HCT116 (cell line): ENCODE measurements at places on chromosomes 11 and 22.

DNA sequence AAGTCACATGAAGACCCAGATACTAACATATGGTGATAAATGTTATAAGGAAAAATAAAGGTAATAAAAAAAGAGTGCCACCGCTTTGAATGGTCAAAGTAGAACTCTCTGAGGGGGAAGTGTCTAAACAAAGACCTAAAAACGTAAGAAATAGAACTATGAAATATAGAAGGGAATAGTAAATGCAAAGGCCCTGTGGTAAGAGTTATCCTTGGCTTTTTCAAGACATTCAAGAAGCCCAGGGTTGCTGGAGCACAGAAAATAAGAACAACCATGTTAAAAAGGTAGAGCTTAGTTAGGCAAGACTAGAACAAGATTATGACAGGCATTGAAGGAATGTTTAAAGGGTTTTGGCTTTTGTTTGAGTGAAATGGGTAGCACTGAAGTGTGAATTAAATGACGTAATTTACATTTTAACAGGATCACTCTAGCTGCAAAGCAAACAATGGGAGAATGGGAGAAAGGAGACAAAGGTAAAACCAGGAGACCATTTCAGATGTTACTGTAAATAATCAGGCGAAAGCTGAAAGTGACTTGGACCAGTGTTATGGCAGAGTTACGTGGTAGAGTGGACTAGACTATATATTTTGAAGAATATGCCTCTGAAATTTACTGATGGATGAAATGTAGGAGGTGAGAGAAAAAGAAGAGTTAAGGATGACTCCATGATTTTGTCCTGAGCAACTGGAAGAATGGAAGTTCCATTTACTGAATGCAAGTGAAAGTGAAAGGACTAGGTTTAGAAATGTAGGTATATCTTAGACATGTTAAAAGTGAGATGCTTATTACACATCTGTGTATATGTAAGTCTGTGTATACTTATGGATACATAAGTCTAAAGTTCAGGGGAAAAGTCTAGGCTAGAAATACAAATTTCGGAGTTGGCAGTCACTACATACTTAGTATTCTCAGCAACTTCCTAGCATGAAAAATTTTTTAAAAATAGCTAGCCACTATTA, 28.5 kb downstream of the BTBD10 start:
- DNase-seq = no peak

DNA sequence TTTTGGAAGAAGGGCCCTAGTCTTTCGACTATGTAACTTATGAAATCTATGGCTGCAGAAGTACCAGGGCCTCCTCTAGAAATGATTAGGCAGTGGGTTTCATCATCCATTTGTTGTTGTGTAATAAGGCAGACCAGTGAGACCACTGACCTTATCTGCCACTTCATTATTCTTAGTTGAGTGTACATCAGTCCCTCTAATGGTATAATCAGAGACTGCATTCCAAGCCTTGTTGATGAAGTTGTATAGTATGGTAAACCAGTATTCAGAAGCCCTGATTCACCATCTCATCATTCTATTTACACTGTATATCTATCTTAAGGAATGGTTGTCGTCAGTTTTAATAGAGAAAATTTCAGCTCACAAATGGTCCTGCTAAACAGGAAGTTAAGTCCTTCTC, 32.2 kb upstream of the GRIA4 start:
- DNase-seq = no peak

- no peak for DNase-seq
These were observed 21.5 kb downstream of the RIBC2 start for GRCh38 chr22:45434981-45435380.

- no peak for DNase-seq
These were observed 188.6 kb downstream of the HIPK3 start for GRCh38 chr11:33445761-33446161.

DNA sequence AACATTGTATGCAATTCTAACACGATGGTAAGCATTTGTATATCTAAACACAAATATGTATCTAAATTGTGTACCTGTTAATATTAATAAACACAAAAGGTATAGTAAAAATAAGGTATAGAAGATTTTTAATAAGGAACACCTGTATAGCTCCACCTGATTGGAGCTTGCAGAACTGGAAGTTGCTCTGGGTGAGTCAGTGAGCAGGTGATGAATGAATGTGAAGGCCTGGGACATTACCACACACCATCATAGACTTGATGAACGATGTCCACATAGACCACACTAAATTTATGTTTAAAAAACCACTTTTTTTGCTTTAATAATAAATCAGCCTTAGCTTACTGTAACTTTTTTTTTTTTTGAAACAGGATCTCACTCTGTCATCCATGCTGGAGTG, 97.6 kb upstream of the CLMP start:
- DNase-seq = no peak

DNA sequence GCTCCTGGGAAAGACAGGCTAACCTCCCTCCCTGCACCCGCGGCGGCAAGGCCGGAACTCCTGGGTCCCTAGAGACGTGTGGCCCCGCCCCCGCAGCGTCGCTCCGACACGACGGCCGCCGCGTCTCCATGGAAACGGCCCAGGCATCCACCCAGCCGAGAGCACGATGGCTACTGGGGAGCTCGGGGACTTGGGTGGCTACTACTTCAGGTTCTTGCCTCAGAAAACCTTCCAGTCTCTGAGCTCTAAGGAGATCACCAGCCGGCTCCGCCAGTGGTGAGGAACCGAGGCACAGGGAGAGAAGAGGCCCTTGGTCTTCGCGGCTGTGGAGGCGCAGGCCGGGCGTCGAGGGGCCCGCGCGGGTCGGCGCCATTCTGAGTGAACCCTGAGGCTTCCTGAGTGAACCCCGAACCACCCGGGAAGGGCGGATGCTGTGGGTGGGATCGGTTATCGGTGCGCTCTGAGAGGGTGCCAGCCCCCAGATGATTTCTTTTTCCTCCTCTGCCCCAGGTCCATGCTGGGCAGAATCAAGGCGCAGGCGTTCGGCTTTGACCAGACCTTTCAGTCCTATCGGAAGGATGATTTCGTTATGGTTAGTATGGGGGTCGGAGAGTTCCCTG, at the start of gene CFAP300:
Gene CFAP300, plus strand, starts transcription at position 133 of the 620 bp plus-strand sequence. Its CDS starts 34 bp downstream, at position 167.
- DNase-seq = no peak

DNA sequence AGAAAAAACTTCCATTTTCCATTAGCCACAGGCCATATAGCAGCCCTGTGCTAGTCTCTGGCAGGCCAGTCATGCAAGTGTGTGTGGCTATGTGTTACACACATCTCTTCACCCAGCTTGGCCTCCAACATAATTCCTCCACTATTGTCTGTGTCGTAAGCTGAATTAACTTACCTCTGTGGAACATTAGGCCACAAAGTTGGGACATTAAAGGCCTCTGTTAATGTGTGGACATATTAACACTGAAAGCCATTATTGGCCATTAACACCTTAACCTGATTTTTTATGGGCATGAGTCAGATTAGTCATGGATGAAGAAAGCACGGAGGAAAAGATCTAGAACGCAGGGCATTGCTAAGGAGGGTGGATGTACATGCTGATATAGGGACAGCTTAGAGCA, 100.1 kb downstream of the DBX1 start:
- no peak for DNase-seq

DNA sequence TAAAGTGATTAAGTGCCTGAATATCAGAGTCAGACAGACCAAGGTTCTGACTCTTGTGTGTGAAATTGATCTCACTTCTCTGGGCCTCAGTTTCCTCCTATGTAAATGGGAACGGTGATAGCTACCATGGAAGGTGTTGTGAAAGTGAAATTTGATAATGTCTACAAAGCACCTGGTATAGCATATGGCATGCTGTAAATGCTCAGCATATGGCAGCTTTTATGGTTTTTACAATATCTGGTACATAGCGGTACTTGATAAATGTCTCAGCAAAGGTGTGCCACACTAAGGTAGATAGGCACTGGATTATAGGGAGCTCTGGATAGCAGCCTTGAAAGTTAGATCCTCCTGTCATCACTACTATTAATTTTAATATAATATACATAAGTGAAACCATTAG, 19.9 kb downstream of the POU2AF2 start:
- no peak for DNase-seq

GRCh38 chr11:100232006-100232405, 455.1 kb upstream of the ARHGAP42 start:
- no peak for DNase-seq

GRCh38 chr11:44275241-44275640, 34.7 kb downstream of the ALX4 start:
- DNase-seq = no peak

DNA sequence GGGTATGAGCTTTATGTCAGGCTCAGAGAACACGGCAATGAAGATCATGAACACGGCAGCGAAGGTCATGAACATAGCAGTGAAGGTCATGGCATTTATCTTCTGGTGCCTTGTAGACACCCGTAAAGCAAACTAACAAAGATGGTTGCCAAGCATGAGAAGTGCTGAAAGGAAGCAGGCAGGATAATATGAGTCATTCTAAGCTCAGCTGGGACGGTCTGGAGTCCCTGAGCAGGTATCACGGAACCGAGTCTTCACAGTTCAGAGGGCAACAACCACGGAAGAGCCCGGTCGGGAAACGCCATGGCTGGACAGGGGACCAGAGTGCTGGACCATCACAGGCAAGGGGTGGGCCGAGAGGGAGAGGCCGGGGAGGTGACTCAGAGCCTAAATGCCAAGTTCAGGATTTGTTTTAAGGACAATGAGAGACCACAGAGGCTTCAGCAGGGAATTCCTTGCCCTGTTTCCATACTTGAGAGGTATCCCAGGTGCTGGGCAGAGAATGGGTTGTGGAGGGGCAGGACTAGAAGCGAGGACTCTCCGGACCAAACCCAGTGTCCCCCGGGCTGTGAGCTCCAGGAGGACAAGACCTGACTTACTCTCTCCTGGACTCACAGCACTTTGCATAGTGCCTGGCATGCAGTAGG, 13.1 kb upstream of the MS4A10 start:
- DNase-seq = no peak

DNA sequence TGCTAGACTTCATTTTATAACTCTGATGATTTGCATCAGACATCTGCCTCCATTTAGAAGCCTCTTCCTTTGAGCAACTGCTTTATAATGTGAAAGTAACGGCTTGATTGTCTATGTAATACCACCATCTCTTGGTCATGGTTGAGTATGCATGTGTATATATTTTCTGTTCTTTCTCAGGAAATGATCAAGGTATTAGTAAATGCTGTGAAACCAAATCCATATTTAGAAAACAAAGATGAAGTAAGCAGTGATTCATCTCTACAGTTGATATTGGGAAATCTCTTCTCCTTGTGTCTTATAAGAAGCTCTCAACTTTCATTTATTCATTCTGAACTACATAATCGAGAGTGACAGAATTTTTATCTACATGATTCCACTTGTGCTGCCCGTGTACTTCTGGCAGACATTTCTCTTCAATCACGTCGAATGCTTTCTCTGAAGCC, 104.6 kb upstream of the ANO3 start:
- no peak for DNase-seq

- DNase-seq = no peak
These were observed 5.7 kb upstream of the APOBEC3A start for GRCh38 chr22:38951734-38952133.

GRCh38 chr11:120547811-120548681, 36.5 kb downstream of the GRIK4 start:
- DNase-seq = peak; percentile 75

DNA sequence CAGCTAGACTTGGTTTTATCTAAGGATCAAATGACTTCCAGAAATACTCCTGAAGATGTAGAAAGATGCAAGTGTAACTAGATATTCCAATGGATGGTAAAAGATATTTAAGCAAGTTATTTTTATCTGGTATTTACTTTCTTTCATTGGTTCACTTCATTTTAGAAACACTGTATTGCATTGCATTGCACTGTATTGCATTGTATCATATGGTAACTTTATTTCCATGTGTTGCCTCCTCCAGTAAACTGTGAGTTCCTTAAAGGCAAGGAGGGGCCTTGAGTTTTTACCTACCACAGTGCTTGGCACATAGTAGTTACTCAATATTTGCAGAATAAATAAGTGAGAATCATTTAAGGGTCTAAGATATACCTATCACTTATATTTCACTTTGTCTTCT, 31.8 kb upstream of the FLI1 start:
- no peak for DNase-seq

DNA sequence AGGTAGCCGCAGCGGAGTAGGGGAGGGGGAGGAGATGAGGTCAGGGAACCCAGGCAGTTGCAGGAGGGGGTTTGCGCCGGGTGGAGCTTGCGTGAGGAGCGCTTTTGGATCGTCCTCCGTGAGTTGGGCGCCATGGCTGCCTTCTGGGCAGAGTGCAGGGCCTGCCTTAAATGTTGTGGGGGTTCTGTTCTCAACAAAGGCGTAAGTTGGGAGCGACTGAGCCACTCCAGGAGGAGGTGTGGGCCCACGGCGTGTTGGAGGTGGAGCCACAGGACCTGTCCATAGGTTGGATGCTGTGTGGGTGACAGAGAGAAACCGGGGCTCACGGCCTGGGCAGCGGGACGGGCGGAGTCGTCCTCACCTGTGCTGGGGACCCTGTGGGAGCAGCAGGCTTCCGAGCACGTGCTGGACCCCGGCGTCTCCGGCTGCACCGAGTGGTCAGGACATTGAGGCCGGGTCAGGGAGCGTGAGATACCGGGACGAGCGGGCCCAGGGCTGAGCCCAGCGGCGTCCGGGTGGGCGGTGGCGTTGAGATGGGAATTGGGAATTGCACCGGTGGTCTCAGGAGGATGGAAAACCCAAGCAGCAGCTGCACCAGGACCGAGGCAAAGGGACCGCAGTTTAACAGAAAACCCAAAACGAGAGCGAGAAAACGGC, 977 bp upstream of the PGGHG start:
- no peak for DNase-seq

DNA sequence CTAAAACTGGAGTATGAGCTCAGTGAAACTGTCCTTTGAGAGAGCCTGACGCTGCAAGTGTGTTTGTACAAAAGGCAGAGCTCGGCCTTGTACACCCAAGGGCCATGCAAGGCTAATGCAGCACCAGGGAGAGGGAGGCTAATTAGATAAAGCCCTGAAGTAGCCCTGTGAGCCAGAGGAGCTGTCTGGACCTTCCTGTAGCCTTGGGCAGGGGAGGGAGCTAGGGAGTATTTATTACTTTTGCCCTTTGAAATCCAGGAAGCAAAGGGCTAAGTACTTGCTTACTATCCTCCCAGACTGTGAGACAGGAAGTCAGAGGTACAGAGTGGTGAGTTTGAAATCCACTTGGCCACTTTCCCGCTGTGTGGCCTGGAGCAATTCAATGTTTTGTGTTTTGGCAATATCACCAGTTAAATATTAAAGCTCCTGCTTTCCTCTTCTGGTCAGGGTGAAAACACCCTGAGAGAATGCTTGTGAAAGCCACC, 10.2 kb upstream of the LDHA start:
- DNase-seq = no peak
